ENCODE measurements at places on chromosomes 5 and 9.

GRCh38 chr5:15715967-15716366 is 216.0 kb downstream of the FBXL7 start:
- DNase-seq: no peak

GRCh38 chr5:139513852-139514485 is 31.4 kb upstream of the STING1 start:
- no peak for DNase-seq

DNA sequence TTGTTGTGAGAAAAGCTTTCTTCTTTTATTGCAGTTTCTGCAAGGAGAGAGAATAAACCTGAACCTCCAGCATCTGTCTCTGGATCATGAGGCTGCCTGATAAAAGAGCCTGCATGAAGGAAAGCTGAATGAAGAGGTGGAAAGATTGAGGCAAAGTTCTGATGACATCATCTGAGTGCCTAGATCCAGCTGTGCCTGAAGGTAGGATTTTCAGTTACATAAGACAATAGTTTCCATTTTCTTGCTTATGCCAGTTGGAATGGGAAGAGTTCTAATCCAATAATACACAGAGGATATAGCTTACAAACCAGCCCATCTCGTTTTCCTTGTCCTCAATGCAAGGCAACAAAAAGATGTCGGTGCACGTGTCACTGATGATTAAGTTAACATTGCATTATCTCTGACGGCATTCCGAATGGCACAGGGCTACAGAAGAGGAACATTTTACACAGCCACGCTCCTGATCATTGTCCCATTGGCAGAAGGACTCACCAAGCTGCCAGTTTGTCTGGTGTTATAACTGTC is 105.5 kb upstream of the ERCC6L2 start:
- no peak for DNase-seq

DNA sequence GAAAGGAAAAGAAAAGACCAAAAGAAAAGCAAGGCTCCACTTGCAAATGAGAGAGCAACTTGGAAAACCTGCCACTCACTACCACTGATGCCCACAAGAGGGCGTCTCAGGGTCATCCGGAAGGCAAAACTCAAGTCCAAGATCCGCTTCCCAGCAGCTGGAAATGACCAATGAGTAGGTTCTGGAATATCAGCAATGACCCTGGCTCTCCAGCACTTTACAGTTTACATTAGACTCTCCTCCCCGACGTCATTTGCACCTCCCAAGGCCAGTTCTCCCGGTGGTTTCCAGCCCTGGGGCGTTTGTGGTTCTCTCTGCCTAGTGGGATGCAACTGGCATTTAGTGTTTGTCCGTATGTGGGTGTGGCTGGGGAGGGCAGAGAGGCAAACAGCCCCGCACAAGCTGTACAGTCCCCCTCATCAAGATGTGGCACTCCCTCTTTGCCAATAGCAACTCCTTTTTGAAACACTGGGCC is 193.8 kb upstream of the ZNF618 start:
- peak; percentile 20 for DNase-seq

- peak; percentile 71 for DNase-seq
These were observed 96.5 kb upstream of the CAST start for GRCh38 chr5:96565582-96566265.

DNA sequence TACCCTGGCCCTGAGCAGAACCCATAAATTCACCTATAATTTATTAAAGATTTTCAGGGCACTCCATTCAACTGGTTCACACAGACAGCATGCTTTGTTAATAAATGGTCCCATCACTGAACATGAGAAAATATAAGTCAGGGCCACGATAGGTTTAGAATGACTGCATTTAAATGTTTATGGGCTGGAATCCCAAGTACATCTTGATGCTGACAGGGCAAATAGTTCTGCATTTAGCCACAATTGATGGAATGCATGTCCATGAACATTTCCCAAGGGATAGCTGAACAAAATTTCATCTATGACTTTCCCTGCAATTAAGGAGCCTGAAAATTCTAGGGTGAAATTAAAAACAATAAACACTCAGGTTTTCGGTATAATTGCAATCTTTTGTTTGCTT is 124.5 kb downstream of the CAAP1 start:
- no peak for DNase-seq

- DNase-seq: no peak
These were observed 24.5 kb upstream of the RAB14 start for GRCh38 chr9:121226175-121226574.

- no peak for DNase-seq
These were observed 85.8 kb downstream of the MRPS27 start for GRCh38 chr5:72234265-72234700.

GRCh38 chr9:21413624-21414023 is 4.7 kb downstream of the IFNA8 start:
- no peak for DNase-seq

GRCh38 chr5:93058309-93058708 is 522.7 kb downstream of the NR2F1-AS1 start:
- DNase-seq: no peak

DNA sequence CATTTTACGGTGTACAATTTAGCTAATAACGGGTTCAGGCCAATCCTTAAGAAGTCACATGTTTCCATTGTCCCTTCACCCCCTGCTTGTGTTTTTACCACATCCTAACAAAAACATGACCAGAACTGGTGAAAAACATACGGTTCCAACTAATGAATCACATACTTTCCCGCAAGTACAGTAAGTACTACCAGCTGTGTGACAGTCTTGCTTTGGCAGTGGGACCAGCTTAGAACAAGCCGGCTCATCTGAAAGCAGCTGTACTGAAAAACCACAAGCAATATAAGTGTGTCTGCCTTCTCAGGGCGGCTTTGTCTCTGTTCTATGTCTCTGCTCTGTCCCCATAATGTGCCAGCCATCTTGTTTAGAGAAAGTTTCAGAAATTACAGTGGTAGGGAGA is 242.5 kb downstream of the BNC2 start:
- DNase-seq: peak; percentile 78

- no peak for DNase-seq
These were observed 86.5 kb downstream of the DAP start for GRCh38 chr5:10674582-10674981.

- DNase-seq: no peak
These were observed 329.1 kb upstream of the SLC24A2 start for GRCh38 chr9:20117986-20118385.

GRCh38 chr9:87601176-87601575 is 103.5 kb downstream of the DAPK1 start:
- DNase-seq: no peak

GRCh38 chr9:4769321-4770080 is 23.2 kb upstream of the RCL1 start:
- no peak for DNase-seq

DNA sequence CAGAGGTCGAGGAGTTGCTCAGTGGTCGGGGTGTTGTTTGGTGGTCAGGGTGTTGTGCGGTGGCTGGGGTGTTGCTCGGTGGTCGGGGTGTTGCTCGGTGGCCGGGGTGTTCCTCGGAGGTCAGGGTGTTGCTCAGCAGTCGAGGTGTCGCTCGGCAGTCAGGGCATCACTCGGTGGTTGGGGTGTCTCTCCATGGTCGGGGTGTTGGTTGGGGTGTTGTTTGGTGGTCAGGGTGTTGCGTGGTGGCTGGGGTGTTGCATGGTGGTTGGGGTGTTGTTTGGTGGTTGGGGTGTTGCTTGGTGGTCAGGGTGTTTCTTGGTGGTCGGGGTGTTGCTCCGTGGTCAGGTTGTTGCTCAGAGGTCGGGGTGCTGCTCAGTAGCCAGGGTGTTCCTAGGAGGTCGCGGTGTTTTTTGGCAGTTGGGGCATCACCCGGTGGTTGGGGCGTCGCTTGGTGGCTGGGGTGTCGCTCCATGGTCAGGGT is 11.0 kb upstream of the GPSM1 start:
- no peak for DNase-seq

DNA sequence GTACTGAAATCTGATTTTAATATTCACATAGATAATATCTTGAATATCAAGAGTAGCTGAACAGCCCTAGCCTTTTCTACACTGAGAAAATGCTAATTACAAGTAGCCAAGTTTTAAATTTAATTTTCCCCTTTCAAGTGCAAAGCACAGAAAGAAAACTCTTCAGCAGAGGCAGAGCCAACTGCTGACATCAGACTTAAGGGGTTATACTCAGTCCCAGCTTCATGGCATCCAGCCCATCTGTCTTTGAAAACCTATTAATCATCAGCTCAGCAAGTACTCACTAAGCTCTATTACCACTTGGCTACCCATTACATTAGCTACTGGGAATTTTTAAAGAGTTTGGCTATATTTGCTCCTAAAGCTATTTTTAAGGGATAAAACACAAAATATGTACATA is 220.5 kb downstream of the SLC12A2 start:
- no peak for DNase-seq

GRCh38 chr5:37626266-37626665 is 213.6 kb downstream of the GDNF start:
- no peak for DNase-seq

DNA sequence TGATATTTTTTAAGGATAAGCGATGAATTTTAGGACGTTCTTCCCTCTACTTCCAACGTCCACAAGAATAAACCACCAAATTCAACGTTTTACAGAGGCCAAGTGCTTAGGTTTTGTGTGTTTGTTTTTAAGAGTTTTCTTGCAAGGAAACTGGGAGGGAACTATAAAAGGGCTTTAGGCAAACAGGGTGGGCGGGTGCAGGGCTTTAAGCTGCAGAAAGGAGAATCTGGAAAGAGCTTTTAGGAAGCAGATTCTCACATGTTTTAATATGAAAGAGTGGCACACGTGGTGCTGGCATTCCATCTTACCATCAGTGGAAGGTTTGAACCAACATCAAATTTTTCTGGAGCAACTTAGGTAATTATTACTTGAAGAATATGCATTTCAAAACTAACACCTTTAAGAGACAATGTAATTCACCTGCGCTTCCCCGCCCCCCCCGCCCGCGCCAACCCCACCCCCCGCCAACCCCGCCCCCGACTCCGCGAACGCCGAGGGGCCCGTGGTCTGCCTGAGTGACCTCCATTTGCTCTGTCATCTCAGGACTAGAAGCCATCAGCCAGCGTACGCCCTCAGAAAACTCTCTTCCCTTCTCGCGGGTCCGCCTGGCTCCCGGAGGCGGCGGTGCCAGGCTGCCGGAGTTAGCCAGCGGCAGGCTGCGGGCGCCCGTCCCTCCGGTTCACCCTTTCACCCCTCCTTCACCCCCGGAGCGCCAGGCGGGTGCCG is 911 bp upstream of the PIK3R1 start:
- DNase-seq: no peak

- DNase-seq: no peak
These were observed 27.3 kb downstream of the AFAP1L1 start for GRCh38 chr5:149298842-149299404.

GRCh38 chr5:717143-717542 is 24.0 kb upstream of the TPPP start:
- no peak for DNase-seq

GRCh38 chr5:88203981-88204750 is 64.5 kb downstream of the TMEM161B start:
- no peak for DNase-seq

DNA sequence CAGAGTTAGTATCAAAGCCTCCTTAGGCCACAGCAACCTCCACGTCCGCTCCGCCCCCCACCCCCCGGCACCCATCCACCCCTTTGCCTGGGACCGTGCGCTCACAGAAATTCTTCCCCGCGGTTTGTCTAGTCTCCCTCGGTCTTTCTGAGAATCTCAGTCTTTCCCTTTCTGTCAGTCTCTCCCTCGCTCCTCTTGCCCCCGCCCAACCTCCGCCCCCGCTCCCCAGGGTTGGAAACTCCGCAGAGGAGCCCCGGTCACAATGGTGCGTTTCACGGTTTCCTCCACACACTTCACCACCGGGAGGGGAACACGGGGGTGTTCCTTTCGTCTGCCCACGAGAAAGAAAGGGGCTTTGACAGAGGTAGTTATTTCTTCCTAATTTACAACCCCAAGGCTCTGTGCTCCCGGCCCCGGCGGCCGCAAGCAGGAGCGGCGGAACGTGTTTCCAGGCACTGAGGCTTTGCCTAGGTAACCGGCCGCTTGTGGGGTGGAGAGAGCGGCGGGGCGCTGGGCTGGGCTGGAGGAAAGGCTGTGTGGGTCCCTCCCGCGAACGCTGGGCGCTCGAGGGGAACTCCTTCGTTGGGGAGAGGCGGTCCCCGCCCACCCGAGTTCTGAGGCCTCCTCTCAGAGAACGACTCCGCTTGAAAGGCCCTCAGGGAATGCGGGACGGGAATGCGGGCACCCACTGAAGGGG is 2.1 kb downstream of the NR4A3 start:
- DNase-seq: no peak

DNA sequence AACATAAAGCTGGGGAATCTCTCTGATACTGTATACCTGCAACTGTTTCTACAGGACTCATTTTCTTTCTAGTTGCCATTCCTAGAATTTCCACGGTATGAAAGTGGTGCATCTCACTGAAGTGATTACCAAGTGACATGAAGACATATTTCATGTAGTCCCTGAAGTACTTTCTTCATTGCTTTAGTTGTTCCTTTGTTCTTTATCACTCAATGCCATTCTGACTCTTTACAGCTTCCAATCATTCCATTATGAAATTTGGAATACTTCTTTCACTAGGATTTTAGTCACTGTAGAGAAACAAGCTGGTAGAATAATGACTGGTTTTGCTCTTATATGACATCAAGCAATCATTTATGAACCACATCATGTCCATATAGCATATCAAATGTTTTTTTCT is 645.1 kb downstream of the CDH18 start:
- DNase-seq: no peak

DNA sequence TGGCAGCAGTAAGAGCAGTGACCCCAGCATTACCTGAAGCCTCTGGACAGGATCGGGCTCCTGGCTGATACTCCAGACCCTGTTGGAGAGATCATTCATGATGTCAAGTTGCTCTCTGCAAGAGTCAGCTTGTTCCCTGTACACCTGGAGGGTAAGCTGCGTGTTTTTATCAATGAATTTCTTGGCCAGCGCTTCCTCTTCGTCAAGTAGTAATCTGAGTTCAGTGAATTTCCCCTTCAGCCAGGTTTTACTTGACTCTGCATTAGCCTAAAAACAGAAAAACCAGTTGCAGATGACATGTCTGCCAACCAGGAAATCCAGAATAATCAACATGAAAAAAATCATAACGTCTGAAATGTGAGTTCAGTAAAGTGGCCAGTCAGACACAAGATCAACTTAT is 19.1 kb downstream of the TRIM14 start:
- DNase-seq: no peak

DNA sequence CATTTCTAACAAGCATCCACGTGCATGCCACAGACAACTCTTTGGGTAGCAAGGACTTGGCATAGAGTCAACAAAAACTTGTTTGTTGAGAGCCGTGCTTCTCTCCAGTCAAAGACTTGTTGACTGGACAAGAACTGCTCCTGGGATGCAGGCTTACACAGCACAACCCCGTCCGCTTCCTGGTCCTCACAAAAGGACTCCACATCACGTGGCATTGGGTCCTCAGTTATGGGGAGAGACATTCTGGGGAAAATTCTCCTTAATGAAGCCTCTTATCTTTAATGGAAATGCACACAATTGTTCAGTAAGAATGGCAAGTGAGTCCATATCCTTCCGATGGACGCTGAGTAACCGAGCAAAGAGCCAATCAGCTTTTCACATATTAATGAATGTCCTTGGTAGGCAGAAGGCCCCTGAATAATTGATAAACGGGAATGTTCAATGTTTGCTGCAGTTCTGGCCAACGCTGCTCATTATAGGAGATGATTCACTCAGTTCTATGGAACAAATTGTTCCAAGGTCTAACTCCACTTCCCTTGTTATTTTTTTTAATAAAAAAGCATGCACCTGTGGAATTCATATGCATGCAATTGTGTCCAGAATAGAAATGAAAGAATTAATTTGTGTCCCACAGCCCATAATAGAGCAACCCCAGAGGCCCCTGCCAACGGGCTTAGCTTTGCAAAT is 97.0 kb upstream of the ZNF366 start:
- DNase-seq: no peak

GRCh38 chr9:135009794-135010585 is 77.5 kb upstream of the OLFM1 start:
- DNase-seq: no peak

GRCh38 chr5:32989815-32990214 is 278.7 kb downstream of the NPR3 start:
- DNase-seq: no peak

Data from NCI-H1694 treated with DMSO at 0.1 percent for 48 hours (cell line).